GM13977 (cell line): ENCODE measurements at places on chromosomes 4 and X.
A peak's percentile ranks its signal among the peaks of the same experiment; 100 is the strongest.

DNA sequence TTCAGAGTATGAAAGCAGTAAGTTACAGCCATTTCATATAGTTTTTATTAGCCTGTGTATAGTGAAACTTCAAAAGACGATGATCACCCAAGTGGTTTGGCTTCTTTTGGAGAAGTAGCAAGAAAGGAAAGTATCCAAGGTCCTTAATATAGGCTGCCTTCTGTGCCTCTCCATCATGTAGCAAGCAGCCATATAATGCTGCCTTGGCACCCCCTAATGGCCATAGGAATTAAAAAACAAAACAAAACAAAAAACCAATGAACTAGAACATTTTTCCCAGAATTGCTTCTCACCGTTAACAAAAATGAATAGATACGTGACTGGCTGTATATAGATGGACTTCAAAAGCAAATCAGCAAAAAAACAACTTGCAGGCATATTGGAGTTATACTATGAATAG is 18.9 kb downstream of the LAMP2 start:
- DNase-seq = peak; percentile 19

DNA sequence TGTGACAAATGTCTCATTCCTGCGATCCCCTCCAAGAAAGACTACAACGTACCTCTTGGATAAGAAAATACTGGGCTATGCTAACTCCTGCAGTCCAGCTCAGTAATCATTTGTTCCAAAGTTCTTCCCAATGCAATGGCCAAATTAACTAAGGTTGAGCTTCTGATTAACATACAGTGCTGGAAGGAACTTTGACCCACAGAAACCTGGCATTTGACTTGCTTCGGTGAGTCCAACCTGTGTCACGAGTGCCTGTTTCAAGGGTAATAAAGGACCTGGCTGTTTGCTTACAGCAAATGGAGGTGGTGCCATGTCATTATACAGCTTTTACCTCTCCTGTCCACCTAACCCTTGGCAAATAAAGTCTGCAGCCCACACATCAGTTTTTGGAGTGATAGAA is 83.2 kb downstream of the RBM47 start:
- DNase-seq = no peak

DNA sequence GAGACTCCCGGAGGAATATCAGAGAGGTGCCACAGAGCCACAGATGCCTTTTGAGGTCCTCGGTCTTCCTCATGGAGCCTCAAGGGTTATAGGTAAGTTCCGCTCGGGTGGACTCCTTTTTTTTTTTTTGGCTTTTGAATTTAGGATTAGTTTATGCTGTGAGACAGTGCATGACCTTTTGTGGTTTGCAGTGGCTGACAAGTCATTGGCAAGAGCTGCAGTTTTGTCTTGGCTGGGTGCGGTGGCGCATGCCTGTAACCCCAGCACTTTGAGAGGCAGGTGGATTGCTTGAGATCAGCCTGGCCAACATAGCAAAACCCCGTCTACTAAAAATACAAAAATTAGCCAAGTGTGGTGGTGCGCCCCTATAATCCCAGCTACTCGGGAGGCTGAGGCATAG is 4.5 kb upstream of the GRSF1 start:
- DNase-seq = no peak

GRCh38 chr4:7831858-7832730 is 107.6 kb downstream of the AFAP1 start:
- DNase-seq = no peak

- no peak for DNase-seq
Observed at GRCh38 chrX:98371994-98372393, 1488.3 kb downstream of the RPA4 start.

DNA sequence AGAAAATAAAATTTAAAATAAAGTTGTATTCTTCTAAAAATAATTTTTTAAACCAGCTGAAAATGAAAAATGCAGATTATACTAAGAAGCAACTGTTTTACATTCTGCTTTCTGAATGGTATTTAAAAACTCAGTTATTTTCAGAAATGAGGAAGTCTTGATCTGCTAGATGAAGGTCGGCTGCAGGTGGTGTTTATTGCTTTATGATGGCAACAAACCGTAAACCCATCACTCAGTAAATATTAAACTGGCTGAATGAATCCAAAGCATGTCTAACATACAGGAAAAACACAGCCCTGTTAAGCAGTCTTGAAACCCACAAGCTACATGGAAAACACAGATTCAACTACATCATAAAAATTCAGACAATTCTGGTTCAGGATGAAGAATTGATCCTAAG is 29.3 kb downstream of the DYNLT3 start:
- peak; percentile 15 for DNase-seq

DNA sequence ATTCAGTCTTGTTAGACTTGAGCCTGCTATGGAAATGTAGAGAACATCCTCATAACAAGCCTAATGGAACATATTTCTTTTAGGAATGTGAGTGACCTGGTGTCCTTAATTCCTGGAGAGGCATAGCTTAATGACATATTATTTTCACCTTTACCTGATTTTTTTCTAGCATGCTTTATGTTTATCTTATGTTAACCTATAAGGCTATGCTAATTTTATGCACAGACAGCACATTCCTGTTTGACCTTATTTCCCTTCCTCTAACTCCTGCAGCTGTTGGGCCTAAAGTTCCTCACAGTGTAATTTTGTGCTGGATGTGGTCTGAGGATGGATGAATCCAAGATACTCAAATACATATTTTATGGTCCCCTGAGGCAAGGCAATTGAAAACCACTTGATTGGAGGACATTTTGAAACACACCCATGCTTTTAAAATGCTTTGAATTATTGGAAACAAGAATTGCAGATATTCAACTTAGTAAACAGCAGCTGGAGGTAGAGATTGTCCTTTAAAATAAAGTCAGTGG is 111.5 kb downstream of the LARP7 start:
- no peak for DNase-seq

DNA sequence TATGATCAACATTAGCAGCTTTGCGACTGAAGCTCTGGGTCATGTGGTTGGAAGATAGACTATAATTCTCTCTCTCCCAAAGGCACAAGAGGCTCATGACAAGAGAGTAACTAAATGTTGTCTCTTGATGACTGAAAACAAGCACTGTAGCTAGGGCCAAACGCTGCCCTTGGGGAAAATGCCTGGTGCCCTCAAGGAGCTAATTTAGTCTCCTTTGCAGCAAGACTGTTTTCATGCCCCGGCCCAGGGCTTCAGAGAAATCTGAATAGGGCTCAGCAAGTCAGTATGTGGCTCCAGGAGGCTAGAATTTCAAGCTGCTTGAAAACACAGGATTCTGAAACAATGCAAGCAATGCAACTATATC is 411.9 kb downstream of the GPAT3 start:
- no peak for DNase-seq

- DNase-seq = peak; percentile 56
Observed at GRCh38 chrX:10112510-10112909, 44.3 kb upstream of the CLCN4 start.

DNA sequence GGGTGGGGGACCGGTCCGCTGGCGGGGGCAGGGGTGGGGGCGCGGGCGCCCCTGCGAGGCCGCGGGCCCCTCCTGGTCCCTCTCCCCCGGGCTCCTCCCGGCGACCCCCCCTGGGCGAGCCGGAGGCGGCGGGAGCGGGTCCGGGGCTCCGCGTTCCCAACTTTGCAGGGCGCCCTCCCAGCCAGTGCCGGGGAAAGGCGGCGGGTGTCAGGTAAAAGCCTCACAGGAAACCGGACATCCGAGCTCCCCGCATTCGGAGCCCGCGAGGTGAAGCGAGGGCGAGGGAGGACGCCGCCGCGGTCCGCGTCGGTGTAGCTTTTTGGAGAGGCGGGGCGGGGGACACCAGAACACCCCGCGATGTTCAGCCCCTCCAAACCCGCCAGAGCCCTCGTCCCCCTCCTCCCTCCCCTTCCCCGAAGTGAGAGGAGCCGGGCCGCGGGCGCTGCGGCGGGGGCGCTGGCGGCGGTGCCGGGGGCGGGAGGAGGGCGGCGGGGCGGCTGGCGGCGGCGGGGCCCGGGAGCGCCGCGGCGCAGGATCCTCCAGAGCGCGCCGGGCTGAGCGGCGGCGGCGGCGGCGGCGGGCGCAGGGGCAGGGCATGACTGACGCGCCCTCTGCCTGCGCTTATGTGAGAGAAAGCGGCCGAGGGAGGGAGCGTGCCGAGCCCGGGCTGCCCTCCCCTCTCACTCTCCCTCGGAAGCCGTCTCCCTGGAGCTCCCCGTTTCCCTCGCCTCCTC is at the start of gene VEGFC:
Gene VEGFC (minus strand): TSS at position 597 of the 734 bp plus-strand sequence. CDS start 611 bp downstream, outside the sequence.
- DNase-seq = peak; percentile 69

DNA sequence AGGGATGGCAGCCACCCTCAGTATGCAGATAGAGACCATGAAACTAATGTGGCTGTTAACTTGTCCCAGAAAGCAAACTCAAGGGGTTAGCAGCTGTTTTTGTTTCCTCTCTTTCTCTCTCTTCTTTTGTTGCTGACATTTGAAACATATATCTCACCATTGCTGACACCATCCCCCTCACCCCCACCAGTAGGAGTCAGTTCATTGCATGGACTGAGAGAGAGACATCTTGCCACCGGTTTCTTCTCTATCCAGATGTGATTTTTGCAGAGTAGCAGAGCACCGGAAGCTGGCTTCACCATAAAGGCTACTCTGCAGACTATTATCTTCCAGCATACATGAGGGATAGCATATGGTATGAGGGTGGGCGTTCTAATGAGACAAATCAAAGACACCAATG is 177.1 kb upstream of the FRG1 start:
- no peak for DNase-seq

- DNase-seq = no peak
Observed at GRCh38 chrX:130176942-130177341, 5.2 kb downstream of the RAB33A start.

GRCh38 chrX:154131955-154132354 is 12.1 kb upstream of the OPN1LW start:
- DNase-seq = no peak

GRCh38 chrX:147891896-147892295 is 19.8 kb upstream of the FMR1 start:
- DNase-seq = no peak

- no peak for DNase-seq
Observed at GRCh38 chr4:124632439-124632838, 80.1 kb downstream of the ANKRD50 start.

- no peak for DNase-seq
Observed at GRCh38 chr4:108885211-108885610, 122.4 kb upstream of the ETNPPL start.

- no peak for DNase-seq
Observed at GRCh38 chr4:15906020-15906443, 32.5 kb downstream of the FGFBP1 start.

DNA sequence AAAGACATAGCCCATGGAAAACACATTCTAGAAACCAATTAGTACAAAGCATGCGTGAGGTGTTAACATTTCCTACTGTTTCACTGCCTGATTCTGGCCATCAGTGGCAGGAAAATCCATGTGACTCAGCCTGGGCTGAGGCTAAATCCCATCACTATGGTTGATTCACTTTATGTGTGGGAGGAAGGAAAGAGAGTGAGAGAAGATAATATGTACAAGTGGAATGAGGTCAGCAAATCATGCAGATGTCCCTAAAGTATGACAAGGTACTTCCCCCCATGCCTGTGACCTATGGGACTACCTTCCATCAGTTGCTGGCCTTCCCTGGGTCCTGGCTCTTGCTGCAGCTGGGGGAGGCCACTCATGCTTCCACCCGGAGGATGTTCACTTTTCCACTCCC is 64.2 kb upstream of the MAP3K15 start:
- no peak for DNase-seq

DNA sequence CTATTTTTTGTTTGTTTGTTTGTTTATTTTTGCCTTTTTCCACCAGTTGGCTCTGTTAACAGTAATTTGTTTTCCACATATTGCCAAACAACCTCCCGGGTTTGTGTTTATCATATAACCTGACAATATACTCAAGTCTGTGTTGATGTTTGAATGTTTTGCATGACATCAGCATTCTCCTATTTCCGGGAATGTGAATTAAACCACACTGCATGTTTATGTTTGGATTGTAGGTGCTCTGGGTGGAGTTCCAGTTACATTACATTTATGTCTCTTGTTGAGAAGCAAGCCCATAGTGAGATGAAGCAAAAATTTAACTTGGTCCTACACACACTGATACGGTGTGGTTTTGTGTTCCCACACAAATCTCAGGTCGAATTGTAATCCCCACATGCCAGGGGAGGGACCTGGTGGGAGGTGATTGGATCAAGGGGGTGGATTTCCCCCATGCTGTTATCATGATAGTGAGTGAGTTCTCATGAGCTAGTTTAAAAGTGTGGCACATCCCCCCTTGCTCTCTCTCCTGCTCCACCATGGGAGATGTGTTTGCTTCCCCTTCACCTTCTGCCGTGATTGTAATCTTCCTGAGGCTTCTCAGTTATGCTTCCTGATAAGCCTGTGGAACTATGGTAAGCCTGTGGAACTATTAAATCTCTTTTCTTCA is 54.4 kb upstream of the CLNK start:
- DNase-seq = no peak

- DNase-seq = no peak
Observed at GRCh38 chrX:22969411-22969810, 30.3 kb upstream of the DDX53 start.

DNA sequence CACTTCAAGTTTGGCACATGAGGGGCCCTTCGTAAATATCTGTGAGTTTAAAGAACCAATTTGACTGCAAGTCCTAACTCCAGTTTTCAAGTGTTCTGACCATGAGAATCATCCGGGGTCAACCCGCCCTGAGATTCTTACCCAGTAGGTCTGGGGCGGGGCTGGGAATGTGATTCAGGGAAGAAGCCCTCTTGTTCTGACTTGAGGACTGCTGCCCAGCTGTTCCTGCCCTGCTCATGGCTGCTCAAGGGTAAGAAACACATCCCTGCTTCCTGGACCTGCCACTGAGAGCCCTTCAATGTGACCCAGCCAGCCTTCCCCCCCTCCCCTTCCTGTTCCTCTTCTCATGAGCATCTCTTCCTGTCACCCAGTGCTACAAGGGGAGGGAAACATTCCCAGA is 92.7 kb upstream of the PGRMC2 start:
- no peak for DNase-seq

DNA sequence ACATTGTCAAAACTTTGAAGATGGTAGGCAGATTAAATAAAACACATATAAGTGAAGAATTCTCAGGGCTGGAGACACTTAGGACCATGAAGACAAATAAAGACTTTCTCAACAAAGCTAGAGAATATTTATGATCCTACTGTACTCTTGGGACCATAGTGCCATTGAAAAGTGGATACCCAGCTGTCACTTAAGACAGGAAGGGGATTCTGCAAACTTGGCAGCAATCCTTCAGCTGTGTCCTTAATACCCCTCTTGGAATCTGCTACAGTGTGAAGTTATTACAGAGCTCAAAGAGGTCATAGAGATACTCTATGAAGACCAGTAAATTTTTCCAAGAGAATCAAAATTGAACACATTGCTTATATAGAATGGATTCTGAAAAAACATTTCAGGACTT is 24.3 kb downstream of the PDE5A start:
- no peak for DNase-seq
